CD8-positive, alpha-beta T cell (primary cell): ENCODE measurements at places on chromosomes 5 and 9. TPM values are rescaled to one million over a fixed set of nuclear protein-coding genes. Genes with fewer than 3 reads are reported as not detected.

DMRTA1 gene
- not detected for total RNA-seq

MZB1 gene
- total RNA-seq: 2.1 TPM

- no peak for DNase-seq
These were observed 517.2 kb downstream of the CAAP1 start for GRCh38 chr9:26375448-26375847.

- DNase-seq: no peak
These were observed 62.3 kb downstream of the GCNT1 start for GRCh38 chr9:76521244-76521681.

DNA sequence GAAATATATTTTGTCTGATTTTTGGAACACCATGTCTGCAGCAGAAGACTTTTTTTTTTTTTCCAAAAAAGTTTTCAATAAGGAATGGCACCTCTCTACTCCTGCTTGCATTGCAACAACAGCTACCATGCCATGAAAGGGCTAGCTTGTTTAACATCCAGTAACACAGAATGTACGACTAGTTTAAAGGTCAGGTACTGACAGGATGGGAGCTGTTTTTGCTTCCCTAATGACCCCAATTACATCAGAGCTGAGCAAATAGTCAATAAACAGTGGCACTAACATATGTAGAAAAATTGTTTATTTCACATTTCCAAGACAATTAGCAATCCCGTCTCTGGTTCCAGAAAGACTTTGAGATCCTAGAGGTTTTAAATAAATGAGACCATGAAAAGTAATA, 693.8 kb downstream of the NR2F1-AS1 start:
- no peak for DNase-seq

GRCh38 chr5:91137647-91138046, 245.5 kb downstream of the ARRDC3 start:
- no peak for DNase-seq

DNA sequence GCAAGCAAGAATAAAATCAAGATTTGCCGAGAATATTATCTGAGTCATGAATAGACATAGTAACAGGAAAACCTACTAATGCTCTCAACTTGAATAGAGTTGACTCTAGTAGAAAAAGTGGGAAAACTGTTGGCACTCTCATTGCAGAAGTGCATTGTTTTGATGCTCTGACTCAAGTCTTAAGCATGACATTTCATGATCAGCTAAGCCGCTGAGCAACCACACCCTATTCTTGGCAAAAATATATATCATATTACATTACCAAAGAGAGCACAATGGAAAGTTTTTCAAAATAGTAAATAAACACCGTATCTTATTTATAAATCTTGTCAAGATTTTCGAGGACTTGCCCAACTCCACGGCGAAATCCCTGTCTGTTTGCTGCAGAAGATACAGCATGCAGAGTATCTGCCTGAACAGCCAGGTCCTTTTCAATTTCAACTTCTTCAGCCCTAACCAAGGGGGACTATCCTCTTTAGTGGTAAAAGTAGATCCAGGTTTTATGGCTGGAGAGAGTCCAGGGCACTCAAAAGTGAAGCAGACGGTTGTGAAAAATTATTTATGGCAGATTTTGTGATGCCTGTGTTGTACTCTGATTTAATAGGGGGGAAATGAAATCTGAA, 13.9 kb upstream of the ADAMTSL1 start:
- DNase-seq: no peak

PTPA gene
- total RNA-seq: 24.7 TPM

ZBTB6 gene
- 3.6 TPM for total RNA-seq

- DNase-seq: no peak
These were observed 35.5 kb upstream of the GRHPR start for GRCh38 chr9:37386988-37387387.

GRCh38 chr5:42970636-42971559, 69.2 kb downstream of the ANXA2R start:
- DNase-seq: peak; percentile 45
